Tibial nerve (tissue), 4 donors: ENCODE measurements at places on chromosomes 2 and 18. TPM values are rescaled to one million over a fixed set of nuclear protein-coding genes. Genes with fewer than 3 reads are reported as not detected.

The PLA2R1 gene
- total RNA-seq = 17.8 TPM

DNA sequence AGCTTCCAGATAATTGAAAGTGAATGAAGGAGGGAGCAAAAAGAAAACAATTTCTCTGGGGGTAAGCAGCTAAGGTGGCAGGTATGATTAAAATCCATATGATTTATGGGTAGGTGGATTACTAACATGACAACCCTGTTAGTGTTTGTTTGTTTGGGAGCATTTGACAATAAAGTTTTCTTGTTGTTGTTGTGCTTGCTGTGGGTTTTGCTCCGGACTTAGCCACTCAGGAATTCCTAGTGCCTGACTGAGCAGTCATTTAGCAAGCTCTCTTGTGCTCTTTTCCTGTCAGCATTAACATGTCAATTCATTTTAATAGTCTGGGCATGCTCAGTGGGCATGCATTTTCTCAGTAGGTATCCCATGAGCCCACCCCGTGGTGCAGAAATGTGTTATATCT lies 674.8 kb upstream of the ZEB2 start:
- DNase-seq = no peak

The GPR55 gene
- 0.21 TPM for total RNA-seq

- no peak for DNase-seq
These were observed 236.9 kb upstream of the RAB6C start for GRCh38 chr2:129742415-129743180.

The GPR35 gene
- 2.6 TPM for total RNA-seq

The CHRNG gene
- not detected for total RNA-seq

DNA sequence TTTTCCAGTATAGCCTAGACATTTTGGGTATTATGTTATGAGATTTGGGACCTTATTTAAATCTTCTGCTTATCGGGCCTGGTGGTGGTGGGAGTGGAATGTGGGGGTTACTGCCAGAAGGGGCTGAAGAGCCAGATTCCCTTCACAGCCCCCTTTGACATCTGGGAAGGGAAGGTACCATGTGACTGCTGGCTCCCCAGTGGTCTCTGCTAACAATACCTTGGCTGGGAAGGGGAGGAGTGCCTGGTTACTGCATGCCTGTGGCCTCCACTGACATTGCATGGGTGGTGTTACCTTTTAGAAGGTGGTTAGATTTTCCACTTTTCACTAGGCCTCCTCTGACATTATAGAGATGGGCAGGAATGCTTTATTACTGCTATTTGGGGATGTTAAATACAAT lies 8.0 kb downstream of the ATP9B start:
- no peak for DNase-seq

DNA sequence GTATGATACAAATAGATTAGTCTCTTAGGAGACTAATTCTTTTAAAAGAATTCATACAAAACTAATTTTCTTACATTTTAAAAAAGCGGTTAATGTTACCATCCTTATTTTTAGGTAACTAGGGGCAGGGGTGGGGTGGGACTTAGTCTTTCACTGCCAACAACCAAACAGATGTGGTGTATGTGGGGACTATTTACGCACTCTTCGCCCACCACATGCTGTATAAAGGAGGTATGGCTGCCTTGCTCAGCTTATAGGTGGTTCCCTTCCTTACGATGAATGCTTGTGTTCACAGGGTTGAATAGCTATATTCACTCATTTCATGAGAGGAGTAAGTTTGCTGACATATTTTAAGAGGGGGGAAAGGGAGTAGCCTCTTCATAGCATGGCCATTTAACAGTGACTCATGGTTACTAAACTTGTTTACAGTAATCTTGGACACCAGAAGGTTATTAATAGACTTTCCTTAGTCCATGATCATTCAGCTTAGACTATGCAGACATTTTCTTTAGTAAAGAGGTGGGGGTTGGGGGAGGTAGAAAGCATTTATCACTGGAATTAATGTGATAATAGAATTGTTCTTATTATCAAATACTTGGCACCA lies 61.8 kb downstream of the CAB39 start:
- DNase-seq = no peak
